Tibial nerve (tissue), 4 donors: ENCODE measurements at places on chromosomes 16 and 17. TPM values are rescaled to one million over a fixed set of nuclear protein-coding genes. Genes with fewer than 3 reads are reported as not detected.
A peak's percentile ranks its signal among the peaks of the same experiment; 100 is the strongest.

Gene GDPD1
- 1.5 TPM for total RNA-seq

GRCh38 chr17:46831573-46832330, 13.3 kb upstream of the WNT3 start:
- H3K27ac ChIP-seq = no peak overlapping the region
- no peaks in the 10 kb centered on the region for H3K36me3 ChIP-seq
- no peaks in the 10 kb centered on the region for H3K4me1 ChIP-seq
- no peak overlapping the region for H3K4me3 ChIP-seq
- no peaks in the 10 kb centered on the region for H3K27me3 ChIP-seq

GRCh38 chr16:14280541-14280940, 209.4 kb downstream of the MRTFB start:
- no peak overlapping the region for H3K4me3 ChIP-seq
- H3K27me3 ChIP-seq = no peaks in the 10 kb centered on the region
- no peak overlapping the region for H3K27ac ChIP-seq
- no peaks in the 10 kb centered on the region for H3K4me1 ChIP-seq
- no peak for DNase-seq

GRCh38 chr16:67150833-67151396, at the start of gene B3GNT9:
Gene B3GNT9 (minus strand): TSS chr16:67150998. CDS start chr16:67150485, 513 bp downstream.
- H3K27me3 ChIP-seq = no peaks in the 10 kb centered on the region
- peak within 1 kb of the TSS; percentile 36 for H3K4me3 ChIP-seq
- no peaks in the 10 kb centered on the region for H3K36me3 ChIP-seq
- H3K27ac ChIP-seq = peak within 1 kb of the TSS; percentile 78
- H3K4me1 ChIP-seq = peaks cover 22% of the 10 kb centered on the region
- DNase-seq = peak; percentile 56

DNA sequence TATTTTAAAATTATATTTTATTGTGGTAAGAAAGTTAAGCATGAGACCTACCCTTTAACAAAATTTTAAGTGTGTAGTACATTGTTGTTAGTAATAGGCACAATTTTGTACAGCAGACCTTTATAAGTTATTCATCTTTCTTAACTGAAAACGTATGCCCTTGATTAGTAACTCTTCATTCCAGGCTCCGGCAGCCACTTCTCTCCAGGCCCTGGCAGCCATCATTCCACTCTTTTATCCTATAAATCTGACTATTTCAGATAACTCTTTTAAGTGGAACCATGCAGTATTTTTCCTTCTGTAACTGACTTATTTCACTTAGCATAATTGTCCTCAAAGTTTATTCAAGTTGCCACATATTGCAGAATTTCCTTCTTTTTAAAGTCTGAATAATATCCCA, 348.2 kb downstream of the CDH11 start:
- no peaks in the 10 kb centered on the region for H3K27me3 ChIP-seq
- no peaks in the 10 kb centered on the region for H3K4me1 ChIP-seq
- no peaks in the 10 kb centered on the region for H3K36me3 ChIP-seq
- no peak overlapping the region for H3K4me3 ChIP-seq
- H3K27ac ChIP-seq = no peak overlapping the region

- H3K27me3 ChIP-seq = no peaks in the 10 kb centered on the region
- no peak overlapping the region for H3K4me3 ChIP-seq
- DNase-seq = no peak
- no peaks in the 10 kb centered on the region for H3K36me3 ChIP-seq
Measured at GRCh38 chr17:12463102-12463501, 202.6 kb upstream of the MYOCD start.

DNA sequence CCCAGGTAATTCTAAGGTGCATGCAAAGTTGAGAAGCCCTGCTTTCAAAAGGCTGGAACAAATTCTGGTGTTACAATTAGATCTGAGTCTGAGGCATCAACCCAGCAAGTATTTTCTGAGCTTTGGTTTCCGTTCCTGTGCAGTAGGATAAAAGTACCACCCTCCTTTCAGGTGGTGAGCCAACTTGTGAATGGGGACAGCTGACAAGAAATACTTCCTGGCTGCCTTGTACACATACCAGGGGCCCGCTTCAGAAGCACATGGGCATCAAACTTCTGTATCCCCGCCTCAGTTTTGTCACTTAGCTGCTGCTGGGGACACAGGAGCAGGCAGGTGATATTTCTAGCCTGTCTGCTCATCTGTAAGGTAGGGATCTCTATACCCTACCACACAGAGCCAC, 252.2 kb downstream of the CPPED1 start:
- H3K4me3 ChIP-seq = no peak overlapping the region
- peak overlapping the region; percentile 82 for H3K27ac ChIP-seq
- no peaks in the 10 kb centered on the region for H3K27me3 ChIP-seq
- H3K4me1 ChIP-seq = no peaks in the 10 kb centered on the region
- H3K36me3 ChIP-seq = no peaks in the 10 kb centered on the region

DNA sequence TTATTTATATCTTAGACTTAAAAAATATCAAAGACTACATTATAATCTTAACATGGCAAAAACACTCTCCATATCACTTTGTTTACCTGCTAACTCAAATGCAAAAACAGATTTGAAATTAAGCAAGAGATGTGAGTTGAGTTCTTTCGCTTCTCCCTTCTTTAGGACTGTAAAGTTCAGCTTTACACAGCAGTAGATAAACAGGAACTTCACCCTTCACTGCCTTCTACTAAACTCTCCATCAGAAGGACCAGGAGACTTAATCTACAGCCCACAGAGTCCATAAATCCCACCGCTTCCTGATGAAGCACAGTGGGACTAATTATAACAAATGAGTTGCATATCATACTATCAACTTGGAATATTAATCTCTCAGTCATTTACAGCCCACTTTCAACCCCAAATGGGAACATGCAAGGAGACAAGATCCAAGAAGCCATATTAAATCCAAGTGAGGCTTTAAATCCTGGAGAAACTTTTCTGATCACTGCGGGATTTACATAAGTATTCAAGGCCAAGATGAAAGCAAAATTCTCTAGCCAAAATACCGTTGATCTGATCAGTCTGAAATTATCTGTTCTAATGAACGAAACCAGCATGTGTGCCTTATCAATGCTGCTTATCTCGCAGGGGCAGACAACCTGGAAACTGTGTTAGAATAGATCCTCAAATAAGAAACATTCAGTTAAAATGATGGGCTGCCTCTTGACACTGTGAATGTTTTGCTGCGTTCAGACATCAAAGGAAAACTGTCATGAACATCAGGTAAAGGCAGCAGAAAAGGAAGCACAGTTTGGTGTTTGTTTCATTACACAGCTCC, 1.6 kb downstream of the AMFR start:
- H3K4me1 ChIP-seq = peaks cover 35% of the 10 kb centered on the region
- peak overlapping the region; percentile 94 for H3K4me3 ChIP-seq
- DNase-seq = no peak
- peak overlapping the region; percentile 92 for H3K27ac ChIP-seq
- H3K36me3 ChIP-seq = no peaks in the 10 kb centered on the region

- no peak overlapping the region for H3K4me3 ChIP-seq
- DNase-seq = no peak
- no peaks in the 10 kb centered on the region for H3K36me3 ChIP-seq
- peak overlapping the region; percentile 66 for H3K27ac ChIP-seq
- H3K4me1 ChIP-seq = no peaks in the 10 kb centered on the region
Measured at GRCh38 chr17:40303009-40303657, 5.8 kb upstream of the RARA start.

Gene SLC5A11
- not detected for total RNA-seq

- no peaks in the 10 kb centered on the region for H3K36me3 ChIP-seq
- DNase-seq = no peak
- H3K4me1 ChIP-seq = no peaks in the 10 kb centered on the region
- no peak overlapping the region for H3K4me3 ChIP-seq
- no peaks in the 10 kb centered on the region for H3K27me3 ChIP-seq
Measured at GRCh38 chr16:81500833-81501521, 56.4 kb downstream of the CMIP start.

GRCh38 chr17:38685491-38685890, 10.7 kb upstream of the EPOP start:
- no peaks in the 10 kb centered on the region for H3K4me1 ChIP-seq
- H3K4me3 ChIP-seq = no peak overlapping the region
- DNase-seq = no peak
- no peak overlapping the region for H3K27ac ChIP-seq
- no peaks in the 10 kb centered on the region for H3K36me3 ChIP-seq
- H3K27me3 ChIP-seq = no peaks in the 10 kb centered on the region

DNA sequence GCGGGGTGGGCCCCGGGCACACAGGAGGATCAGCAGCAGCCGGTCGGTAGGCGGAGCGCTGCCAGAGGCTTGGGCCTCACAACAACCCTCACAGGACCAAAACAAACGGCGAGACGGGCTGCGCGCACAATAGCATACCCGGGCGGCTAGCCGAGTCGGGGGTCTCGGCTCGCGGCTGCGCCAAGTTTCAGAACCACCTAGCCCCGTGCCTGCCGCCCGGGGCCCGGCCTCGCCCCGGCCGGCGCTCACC, 732 bp downstream of the ULK2 start:
- peak overlapping the region; percentile 92 for H3K27ac ChIP-seq
- peak overlapping the region; percentile 92 for H3K4me3 ChIP-seq
- no peaks in the 10 kb centered on the region for H3K36me3 ChIP-seq
- H3K4me1 ChIP-seq = no peaks in the 10 kb centered on the region
- H3K27me3 ChIP-seq = no peaks in the 10 kb centered on the region

Gene TOX3
- total RNA-seq = not detected

Gene TVP23A
- not detected for total RNA-seq

- H3K4me3 ChIP-seq = no peak overlapping the region
- no peak overlapping the region for H3K27ac ChIP-seq
- no peaks in the 10 kb centered on the region for H3K4me1 ChIP-seq
- H3K27me3 ChIP-seq = no peaks in the 10 kb centered on the region
- DNase-seq = no peak
Measured at GRCh38 chr16:78333808-78334207, 234.4 kb downstream of the WWOX start.

Gene DRC3
- 5.0 TPM for total RNA-seq

GRCh38 chr16:58234831-58235595, 37.1 kb upstream of the CSNK2A2 start:
- H3K27ac ChIP-seq = no peak overlapping the region
- H3K4me3 ChIP-seq = no peak overlapping the region
- no peaks in the 10 kb centered on the region for H3K36me3 ChIP-seq
- DNase-seq = no peak

Gene SSTR5
- not detected for total RNA-seq

DNA sequence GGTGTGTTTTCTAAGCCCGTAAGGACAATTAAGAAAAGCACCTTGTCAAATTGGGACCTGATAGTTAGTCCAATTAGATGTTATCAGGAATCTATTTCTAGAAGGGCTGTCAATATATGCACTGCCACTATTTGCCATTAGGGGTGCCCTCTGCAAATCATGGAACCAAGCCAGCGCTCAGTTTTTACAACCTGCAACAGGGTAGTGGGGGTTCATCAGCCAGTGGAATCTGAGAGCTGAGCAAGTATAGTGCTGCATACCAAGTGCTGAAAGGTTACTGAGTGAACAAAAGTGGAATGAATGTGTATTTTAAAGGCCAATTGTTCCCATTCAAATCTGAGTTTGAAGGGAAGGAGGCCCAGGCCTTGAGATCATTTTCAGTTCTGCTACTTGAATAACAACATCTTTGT, 10.4 kb downstream of the PRR11 start:
- DNase-seq = no peak
- H3K27ac ChIP-seq = peak overlapping the region; percentile 67
- H3K27me3 ChIP-seq = no peaks in the 10 kb centered on the region
- H3K4me1 ChIP-seq = no peaks in the 10 kb centered on the region

GRCh38 chr17:70172923-70173322, 3.6 kb downstream of the KCNJ2 start:
- H3K27ac ChIP-seq = no peak overlapping the region
- H3K27me3 ChIP-seq = no peaks in the 10 kb centered on the region
- DNase-seq = no peak
- peaks cover 17% of the 10 kb centered on the region for H3K36me3 ChIP-seq
- H3K4me3 ChIP-seq = no peak overlapping the region
- no peaks in the 10 kb centered on the region for H3K4me1 ChIP-seq

Gene ACSM2A
- total RNA-seq = not detected

DNA sequence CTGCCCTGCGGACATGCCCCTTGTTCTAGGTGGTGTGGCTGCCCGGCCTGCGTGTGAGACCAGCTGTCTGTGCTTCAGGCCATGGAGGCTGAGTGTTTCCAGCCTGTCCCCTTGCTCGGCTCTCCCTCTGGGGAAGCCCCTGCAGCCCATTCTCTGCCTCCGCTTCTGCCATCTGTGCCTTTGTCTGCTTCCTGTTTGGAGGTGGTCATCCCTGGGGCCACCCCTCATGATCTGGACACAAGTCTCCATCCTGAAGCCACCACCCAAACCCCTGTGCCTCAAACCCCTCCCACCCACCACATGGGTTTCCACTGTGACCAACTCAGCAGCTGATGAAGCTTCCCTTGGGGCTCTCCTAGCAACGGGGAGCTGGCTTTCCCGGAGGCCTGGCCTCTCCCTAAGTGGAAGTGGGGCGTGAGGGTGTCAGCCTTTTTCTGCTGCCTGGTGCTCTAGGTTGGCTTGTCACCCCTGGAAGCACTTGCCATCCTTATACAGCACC, 184.9 kb downstream of the SEC14L1 start:
- no peak overlapping the region for H3K4me3 ChIP-seq
- H3K27me3 ChIP-seq = no peaks in the 10 kb centered on the region
- H3K36me3 ChIP-seq = no peaks in the 10 kb centered on the region
- H3K27ac ChIP-seq = peak overlapping the region; percentile 97
- peak; percentile 11 for DNase-seq
- no peaks in the 10 kb centered on the region for H3K4me1 ChIP-seq

DNA sequence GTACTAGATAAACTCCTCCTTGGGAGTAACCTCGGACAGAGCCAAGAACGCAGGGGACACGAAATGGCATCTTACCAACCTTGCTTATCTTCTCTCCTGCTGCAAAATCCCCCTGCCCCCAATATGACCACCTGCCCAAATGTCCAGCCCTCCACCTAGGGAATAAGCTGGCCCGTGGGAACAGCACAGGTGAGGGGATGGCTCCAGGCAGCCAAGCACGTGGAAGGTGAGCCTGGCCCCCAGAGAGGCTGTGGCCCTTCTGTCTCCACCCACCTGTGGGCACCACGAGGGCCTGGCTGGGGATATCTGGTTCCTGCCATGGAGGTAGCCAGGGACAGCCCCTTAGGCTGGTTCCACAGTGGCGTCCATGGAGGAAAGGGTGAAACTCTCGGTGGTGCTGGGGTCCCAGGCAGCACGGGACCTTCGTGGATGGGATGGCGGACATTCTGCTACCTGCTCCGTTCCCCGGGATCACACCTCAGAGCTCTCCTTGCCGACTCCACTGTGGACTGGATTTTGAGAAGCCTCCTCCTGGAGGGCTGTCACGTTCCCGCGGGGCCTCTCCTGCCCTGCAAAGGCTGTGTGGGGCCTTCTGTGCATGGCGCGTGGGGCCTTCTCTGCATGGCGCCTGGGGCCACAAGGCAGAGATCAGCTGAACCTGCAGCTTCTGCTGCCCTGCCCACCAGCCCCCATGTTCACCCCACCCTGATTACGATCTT, 388.5 kb upstream of the TNRC6C start:
- no peak for DNase-seq
- H3K4me1 ChIP-seq = no peaks in the 10 kb centered on the region
- no peaks in the 10 kb centered on the region for H3K36me3 ChIP-seq
- no peak overlapping the region for H3K27ac ChIP-seq

- no peak overlapping the region for H3K4me3 ChIP-seq
- H3K4me1 ChIP-seq = no peaks in the 10 kb centered on the region
- no peak for DNase-seq
- no peak overlapping the region for H3K27ac ChIP-seq
- no peaks in the 10 kb centered on the region for H3K27me3 ChIP-seq
Measured at GRCh38 chr16:48076455-48077012, 79.3 kb downstream of the ABCC12 start.

Gene TBC1D3D
- not detected for total RNA-seq

- no peaks in the 10 kb centered on the region for H3K27me3 ChIP-seq
- H3K36me3 ChIP-seq = no peaks in the 10 kb centered on the region
- H3K27ac ChIP-seq = no peak overlapping the region
- no peak for DNase-seq
Measured at GRCh38 chr16:87897521-87898505, 28.5 kb upstream of the SLC7A5 start.

Gene SLC2A4
- total RNA-seq = 5.7 TPM

Gene RSAD1
- 61.8 TPM for total RNA-seq

Gene CCL17
- total RNA-seq = not detected
